Activated T-helper 2 cell treated with anti-CD3 and anti-CD28 coated beads, Interferon-gamma antibody, Interleukin-2, Interleukin-4, amounts not matched to agents 10 μg/mL and 5 μg/mL and 100 μg/mL, durations not matched to agents 14 hours and 24 hours and 36 hours (primary cell): ENCODE measurements at places on chromosomes 16 and 17.

DNA sequence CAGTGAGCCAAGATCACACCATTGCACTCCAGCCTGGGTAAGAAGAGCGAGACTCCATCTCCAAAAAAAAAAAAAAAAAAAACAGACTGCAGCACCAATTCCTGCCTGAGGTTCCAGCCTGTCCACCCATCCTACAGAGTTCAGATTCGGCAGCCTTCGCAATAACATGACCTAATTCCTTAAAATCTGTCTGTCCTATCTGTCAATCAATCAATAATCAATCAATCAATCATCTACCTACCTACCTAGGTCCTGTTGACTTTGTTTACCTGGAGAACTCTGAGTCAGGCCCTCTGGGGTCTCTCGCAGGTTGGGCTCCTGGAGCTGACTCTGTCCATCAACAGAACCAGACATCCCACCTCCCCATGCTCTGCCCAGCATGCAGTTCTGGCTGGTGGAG is 236.7 kb downstream of the ENGASE start:
- DNase-seq: no peak
- no peaks in the 10 kb centered on the region for H3K4me1 ChIP-seq
- H3K27ac ChIP-seq: no peak overlapping the region
- no peaks in the 10 kb centered on the region for H3K36me3 ChIP-seq
- peaks cover 17% of the 10 kb centered on the region for H3K27me3 ChIP-seq

DNA sequence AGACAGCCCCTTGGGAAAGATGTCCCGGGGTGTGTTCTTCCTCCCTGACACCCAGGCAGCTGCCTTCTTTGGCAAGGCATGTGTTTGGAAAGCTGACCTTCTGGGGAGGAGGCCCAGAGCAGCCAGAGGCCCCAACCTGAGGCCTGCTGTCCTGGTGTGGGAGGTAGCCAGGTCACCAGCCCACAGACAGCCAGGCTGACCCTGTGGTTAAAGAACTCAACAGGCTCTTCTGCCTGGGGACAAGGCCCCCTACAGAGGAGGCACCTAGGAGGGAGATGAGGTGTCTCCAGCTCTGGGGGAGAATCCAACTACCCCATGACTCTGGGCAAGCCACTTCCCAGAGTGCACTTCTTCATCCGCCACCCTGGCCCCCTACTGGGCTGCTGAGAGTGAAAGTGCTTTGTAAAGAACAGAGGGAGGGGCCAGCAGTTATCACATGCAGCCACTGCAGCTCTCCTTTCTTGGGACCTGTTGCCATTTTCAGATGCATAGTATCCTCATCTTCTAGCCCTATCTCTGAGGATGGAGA is 13.1 kb upstream of the SREBF1 start:
- H3K36me3 ChIP-seq: peaks cover 14% of the 10 kb centered on the region
- H3K4me3 ChIP-seq: peak overlapping the region; percentile 63
- peak overlapping the region; percentile 95 for H3K27ac ChIP-seq
- DNase-seq: peak; percentile 69

DNA sequence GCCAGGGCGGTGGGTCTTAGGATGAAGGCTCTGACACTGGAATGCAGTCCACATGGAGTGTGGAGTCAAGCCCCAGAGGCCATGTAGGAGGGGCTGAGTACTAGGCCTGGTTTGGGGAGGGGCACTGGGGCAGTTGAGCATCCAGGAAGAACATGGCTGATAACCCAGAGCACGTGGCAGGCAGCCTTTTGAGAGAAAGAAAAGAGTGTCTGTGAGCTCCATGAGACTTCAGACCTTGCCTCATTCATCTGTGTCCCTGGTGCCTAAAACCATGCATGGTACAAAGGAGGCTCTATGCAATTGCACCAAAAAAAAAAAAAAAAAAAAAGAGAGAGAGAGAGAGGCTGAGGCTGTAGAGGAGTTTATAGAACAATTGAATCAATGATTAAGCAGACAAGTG is 14.6 kb downstream of the SLC46A1 start:
- no peaks in the 10 kb centered on the region for H3K4me1 ChIP-seq
- no peak for DNase-seq
- no peaks in the 10 kb centered on the region for H3K27me3 ChIP-seq

DNA sequence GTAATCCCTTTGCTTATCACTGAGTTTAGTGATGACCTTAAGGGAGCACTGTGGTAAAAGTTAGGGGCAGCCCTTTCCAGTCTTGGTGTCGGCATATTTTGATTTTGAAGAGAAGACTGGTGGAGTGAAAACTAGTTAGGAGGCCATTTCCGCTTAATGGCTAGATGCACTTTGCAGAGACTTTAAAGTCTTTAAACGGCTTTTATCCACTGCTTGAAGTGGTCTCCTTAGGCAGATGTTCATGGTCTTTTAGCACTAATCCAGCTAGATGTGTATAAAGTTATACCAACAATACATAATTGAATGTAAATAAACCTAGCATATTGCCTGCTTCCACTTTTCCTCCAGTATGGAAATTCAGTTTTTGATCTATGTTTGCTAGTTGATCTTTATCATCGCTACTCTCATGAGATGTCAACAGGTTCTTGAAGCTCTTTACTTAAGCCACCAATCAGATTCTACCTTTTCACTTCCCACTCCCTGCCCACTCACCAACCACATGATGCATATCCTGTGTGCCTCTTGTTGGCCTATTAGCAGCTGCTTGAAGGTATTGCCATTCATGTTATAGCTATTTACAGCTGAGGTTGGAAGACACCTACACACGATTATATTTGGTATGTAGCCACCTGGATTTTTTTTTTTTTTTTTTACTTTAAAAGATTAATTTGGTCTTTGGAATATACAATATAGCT is 132.0 kb downstream of the NLK start:
- no peak overlapping the region for H3K4me3 ChIP-seq
- peak; percentile 22 for DNase-seq
- peaks cover 29% of the 10 kb centered on the region for H3K4me1 ChIP-seq
- peak overlapping the region; percentile 72 for H3K27ac ChIP-seq

DNA sequence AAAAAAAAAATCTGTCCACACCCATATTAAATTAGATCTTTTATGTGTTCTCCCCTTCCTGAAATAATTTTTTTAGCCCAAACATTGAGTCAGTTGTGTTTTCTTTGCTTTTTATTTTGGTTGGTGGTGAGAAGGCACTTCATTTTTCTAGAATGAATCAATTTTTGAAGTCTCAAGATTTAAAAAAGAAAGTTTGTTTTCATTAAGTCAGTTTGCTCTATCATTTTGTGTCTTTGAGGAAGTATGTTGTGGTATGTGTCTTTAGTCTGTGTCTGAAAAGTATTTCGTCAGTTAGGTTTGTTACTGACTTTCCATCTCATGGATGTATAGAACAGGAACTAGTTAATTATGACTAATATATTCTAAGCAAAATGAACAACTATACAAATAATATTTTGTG is 3.8 kb downstream of the IGF2BP1 start:
- H3K4me1 ChIP-seq: peaks cover 6% of the 10 kb centered on the region
- H3K36me3 ChIP-seq: no peaks in the 10 kb centered on the region
- DNase-seq: no peak
- no peak overlapping the region for H3K27ac ChIP-seq
- H3K27me3 ChIP-seq: peaks cover 87% of the 10 kb centered on the region

- no peak overlapping the region for H3K4me3 ChIP-seq
- H3K27ac ChIP-seq: peak overlapping the region; percentile 60
- DNase-seq: no peak
- H3K27me3 ChIP-seq: no peaks in the 10 kb centered on the region
- peaks cover 22% of the 10 kb centered on the region for H3K4me1 ChIP-seq
These were observed 11.9 kb downstream of the TMEM204 start for GRCh38 chr16:1545044-1546040.
